Small intestine (tissue), 16 donors: ENCODE measurements at places on chromosomes 2 and 18. TPM values are rescaled to one million over a fixed set of nuclear protein-coding genes. Genes with fewer than 3 reads are reported as not detected.

DNA sequence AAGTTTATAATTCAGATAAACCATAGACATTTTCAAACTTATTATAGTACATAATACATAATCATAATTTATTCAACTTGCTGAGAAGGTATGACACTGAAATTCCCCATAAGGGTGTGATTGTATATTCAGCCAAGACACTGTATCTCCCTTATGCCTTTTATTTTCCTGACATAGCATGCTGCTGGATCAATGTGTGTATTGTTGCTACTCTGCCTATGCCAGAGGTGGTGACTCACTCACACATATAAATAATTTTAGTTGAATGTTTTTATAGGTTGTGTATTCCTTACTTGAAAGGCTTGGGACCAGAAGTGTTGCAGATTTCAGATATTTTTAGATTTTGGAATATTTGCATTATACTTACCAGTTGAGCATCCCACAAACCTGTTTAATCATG, 86.8 kb downstream of the VRK2 start:
- no peak for DNase-seq

DNA sequence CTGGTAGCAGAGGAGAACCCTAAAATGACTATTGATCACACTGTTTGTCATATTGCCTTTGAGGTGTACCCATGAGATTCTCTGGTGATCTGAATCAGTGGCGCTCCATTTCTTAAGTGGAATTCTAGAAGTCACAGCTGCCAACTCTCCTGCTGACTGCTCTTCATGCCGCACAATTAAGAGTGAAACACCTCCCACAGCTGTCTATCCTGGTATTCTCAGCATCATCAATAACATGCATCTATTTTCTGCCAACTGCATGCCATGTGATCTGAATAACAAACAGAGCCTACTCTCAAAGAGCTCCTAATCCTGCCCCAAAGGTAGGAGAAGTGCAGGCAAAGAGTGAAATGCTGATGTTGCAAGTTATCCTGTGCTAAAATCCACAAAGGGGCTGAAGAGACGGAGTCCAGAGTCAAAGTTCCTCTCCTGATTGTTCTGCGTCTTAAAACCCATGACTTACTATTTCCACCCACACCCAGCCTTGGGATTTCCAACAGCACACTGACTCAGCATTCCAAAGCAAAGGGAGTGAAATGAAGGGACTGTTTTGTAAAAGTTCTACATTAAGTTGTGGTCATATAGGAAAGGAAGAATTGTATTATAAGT, 13.7 kb upstream of the DAPL1 start:
- peak; percentile 89 for DNase-seq

DNA sequence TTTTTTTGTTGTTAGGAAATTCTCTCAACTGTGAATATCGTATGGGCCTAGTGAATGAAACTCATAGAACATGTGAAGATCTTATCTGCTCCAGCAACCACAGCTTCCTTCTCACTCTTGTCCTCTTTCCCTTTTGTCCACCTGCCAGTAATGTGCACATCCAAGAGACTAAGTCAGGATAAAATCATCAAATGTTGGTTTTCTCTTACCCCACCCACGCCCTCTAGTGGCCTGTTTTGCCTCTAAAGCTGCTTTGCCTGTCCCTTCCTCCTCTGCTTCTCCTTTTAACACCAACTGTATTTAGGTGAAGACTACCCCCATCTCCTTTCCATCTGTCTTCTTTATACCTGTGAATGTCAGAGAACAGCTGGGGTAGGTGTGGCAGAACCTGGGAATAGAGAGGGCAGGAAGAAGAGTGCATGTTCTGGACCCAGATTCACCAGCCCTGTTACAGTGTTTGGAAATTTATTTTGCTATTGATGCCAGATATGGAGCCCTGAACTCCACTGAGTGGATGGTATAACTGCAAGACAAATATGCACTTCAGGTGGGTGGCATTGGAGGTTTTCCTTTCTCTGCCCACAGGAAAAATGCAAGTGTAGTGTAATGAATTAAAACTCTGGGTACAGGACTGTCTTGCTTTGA, 8.4 kb upstream of the MGAT5 start:
- peak; percentile 75 for DNase-seq

DNA sequence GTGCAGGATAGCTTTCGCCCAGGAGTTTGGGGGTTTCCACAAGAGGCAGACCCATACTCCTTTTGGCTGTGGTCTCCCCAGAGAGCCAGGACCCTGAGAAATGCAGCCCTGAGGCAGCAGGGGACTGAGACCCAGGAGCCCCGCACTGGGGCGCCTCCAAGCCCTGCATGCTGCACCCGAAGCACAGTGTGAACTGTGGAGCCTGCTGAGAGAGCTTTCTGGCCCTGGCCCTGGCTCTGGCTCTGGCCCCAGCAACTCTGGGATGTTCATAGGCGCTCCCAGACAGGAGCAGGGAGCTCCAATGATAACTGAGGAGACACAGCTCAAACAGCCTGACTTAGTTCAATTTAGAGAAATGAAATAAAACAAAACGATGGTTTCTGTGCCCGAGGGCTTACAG, 96.4 kb upstream of the TEX51 start:
- DNase-seq: no peak

GRCh38 chr2:69081001-69081580, 68.1 kb downstream of the ANTXR1 start:
- DNase-seq: no peak

The FOSL2 gene
- 29.2 TPM for polyA plus RNA-seq

The IL36A gene
- polyA plus RNA-seq: not detected

- DNase-seq: no peak
Observed at GRCh38 chr2:31244101-31244500, 10.1 kb downstream of the EHD3 start.

DNA sequence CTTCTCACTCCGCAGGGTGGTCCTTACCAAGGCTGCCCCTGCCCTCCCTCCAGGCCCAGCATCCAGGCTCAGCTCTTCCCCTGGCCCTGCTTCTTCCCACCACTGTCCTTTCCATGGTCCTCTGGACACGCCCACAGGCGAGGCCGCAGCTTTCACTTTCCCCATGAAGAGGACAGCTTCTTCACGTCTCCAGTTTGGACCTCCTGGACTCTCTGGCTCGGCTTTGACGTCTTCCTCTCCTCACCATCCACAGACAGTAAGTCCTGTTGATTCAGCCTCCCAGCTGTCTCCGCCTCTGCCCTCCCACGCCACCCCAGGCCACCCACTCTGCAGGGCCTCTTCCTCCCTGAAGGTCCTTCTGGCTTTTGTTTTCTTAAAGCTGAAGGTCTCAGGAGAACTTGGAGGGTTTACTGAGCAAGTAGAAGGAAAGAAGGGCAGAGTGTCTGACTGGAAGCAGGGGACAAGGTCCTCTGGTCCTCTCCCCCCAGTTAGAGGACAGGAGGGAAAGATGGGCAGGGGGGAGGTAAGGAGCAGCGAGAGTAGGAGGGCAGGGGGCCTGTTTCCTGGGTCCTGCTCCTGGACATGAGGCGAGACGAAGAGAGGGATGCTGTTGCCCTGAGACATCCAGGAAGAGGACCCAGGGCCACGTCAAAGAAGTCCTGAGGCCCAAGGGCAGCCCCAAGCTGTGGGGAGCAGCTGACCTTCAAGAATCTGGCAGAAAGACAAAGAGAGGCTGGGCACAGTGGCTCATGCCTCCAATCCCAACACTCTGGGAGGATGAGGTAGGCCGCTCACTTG, 24.7 kb upstream of the NMUR1 start:
- peak; percentile 60 for DNase-seq

GRCh38 chr2:167134381-167135072, 246.2 kb downstream of the XIRP2 start:
- no peak for DNase-seq

DNA sequence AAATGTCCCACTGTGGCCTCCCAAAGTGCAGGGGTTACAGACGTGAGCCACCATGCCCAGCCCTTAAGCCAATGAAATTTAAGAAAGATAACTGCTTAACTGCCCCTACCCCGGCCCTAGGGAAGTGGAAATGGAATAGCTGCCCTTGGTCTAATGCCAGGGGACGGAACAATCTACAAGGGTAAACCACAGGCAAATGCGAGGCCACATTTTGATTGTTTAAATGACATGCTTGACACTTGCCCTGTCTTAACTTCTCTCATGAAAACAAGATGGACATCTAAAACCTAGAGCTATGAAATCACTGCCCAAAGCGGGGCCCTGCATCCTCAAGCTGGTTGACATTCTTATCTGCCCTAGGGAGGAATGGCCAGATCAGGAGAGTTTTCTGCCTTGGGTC, 5.5 kb upstream of the ITSN2 start:
- DNase-seq: no peak

The TCF23 gene
- not detected for polyA plus RNA-seq

- no peak for DNase-seq
Observed at GRCh38 chr2:206211657-206212255, 52.1 kb downstream of the EEF1B2 start.

The WDCP gene
- 6.1 TPM for polyA plus RNA-seq

The MARCO gene
- polyA plus RNA-seq: 13.4 TPM

DNA sequence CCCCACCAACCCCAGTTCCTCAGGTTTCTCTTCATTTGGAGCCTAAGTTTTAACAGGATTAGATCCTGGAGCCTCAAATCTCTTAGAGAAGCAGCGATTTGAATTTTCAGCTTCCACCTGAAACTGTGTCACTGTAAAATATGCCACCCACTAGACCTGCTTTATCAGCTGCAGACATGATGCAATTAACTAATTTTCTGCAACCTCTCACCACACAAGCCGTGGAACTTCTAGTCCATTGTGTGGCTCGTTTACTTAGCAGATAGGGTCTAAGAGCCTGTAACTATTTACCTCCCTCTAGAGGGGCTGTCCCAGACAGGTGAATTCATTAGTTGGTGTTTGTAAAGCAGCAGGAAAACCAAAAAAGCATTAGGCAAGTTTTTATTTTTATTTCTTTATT, 31.6 kb upstream of the FZD5 start:
- DNase-seq: peak; percentile 49

- DNase-seq: no peak
Observed at GRCh38 chr18:49008156-49008555, 57.4 kb upstream of the SMAD7 start.

The CRYGA gene
- not detected for polyA plus RNA-seq

DNA sequence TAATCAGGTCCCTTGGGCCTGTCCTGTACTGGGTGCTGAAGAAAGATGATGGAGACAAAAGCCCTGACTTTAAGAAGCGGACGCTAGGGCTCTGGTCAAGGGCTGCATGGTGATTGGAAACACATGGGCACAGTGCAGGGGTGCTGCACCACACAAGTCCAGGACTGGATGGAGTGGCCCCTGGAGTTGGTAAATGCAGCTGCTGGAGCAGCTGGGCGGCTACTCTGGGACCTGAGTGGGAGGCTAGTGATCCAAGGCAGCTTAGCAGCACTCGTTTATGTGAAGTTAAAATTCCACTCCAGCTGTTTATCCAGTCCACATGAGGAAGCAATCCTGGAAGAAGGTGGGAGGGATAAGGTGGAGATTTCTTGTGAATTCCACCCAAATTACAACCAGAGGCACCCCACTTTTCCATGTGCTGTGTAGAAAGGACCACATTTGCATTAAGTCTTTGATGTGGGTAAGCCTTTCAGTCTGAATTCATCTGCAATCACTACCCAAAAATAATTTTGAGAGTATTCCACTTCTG, 24.9 kb downstream of the MERTK start:
- DNase-seq: no peak

- no peak for DNase-seq
Observed at GRCh38 chr2:27989149-27989548, 98.6 kb downstream of the BABAM2 start.

GRCh38 chr2:62800618-62801017, 95.1 kb downstream of the EHBP1 start:
- DNase-seq: no peak

DNA sequence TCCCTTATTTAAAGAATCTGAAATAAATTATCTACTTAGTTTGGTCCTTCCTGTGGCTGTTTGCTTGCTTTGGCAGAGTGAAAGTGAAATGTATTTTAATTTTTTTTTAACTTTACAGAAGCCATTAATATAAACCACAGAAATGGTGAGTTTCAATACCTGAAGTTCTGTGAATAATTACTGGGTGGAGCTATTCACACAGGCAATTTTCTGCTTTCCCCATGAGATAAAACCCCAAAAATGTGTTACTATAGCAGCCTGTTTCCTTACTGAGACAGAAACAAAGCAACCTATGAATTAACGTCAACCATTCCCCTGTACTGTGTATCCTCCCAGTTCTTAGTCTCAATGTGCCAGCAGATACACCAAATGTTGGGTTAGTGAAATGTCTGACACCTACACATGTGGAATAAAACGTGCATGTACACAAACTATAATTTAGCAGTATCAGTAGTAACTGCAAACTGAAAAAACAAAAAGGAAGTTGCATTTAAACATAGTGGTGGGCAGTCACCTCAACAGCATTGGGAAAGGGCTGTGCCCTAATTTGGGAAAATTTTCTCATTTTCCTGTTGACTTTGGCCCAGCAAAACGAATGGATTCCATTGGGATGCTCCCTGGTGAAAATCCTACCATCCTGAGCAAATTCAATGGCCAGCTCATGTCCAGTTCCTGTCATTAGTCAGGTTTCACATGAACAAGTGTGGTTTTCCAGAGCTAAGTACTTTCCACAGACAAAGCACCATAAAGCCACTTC, 73.1 kb upstream of the RMDN2 start:
- no peak for DNase-seq

The IKZF2 gene
- under 0.01 TPM for polyA plus RNA-seq

GRCh38 chr18:6423289-6423688, 8.6 kb upstream of the L3MBTL4 start:
- no peak for DNase-seq

The HOXD4 gene
- 0.97 TPM for polyA plus RNA-seq

DNA sequence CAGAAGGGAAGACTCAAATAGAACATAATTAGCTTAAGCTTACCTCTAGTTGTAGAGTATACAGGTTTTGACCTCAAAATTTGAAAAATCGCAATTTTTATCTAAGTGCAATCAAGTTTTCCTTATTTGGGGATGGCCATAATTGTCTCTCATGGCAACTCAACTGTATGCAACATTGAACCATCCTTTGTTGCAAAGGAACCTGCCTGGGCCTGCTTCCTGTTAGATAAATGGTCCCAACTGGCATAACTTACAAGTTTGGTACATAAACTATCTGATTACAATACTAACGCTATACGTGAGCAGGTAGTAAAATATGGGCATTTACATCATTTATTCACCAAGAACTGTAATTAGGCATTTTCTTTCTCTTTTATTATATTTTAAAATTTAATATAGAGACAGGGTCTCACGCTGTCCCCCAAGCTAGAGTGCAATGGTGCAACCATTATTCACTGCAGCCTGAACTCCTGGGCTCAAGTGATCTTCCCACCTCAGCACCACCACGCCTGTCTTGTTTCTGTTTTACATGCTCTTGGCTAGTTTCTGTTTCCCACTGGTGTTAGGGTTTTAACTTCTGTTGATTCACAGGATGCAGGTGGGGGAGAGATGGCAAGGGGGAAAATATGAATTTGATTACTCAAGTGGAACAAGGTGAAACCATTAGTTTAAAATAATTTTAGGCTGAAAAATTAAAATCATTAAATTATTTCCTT, 55.3 kb upstream of the B3GNT2 start:
- DNase-seq: no peak

GRCh38 chr18:45275367-45276113, 339.7 kb upstream of the SLC14A2 start:
- peak; percentile 27 for DNase-seq

The ACMSD gene
- polyA plus RNA-seq: not detected

GRCh38 chr18:70165936-70166335, 39.6 kb downstream of the RTTN start:
- no peak for DNase-seq

- DNase-seq: peak; percentile 75
Observed at GRCh38 chr2:17878281-17879136, at the start of gene KCNS3. Gene KCNS3, plus strand, starts transcription at chr2:17878667. Its CDS starts 52,342 bp downstream, at chr2:17931009.

- DNase-seq: no peak
Observed at GRCh38 chr18:73979742-73980141, 167.9 kb downstream of the FBXO15 start.
